ENCODE measurements at places on chromosomes 7 and 10. TPM values are rescaled to one million over a fixed set of nuclear protein-coding genes. Genes with fewer than 3 reads are reported as not detected.

Gene SEMA3C
- not detected for polyA plus RNA-seq

GRCh38 chr10:89646889-89647657 is 2.0 kb upstream of the PANK1 start:
- DNase-seq: no peak

- DNase-seq: no peak
Observed at GRCh38 chr10:31947144-31947926, 18.7 kb upstream of the ARHGAP12 start.

- DNase-seq: no peak
Observed at GRCh38 chr10:115861864-115862263, 411.1 kb downstream of the GFRA1 start.

DNA sequence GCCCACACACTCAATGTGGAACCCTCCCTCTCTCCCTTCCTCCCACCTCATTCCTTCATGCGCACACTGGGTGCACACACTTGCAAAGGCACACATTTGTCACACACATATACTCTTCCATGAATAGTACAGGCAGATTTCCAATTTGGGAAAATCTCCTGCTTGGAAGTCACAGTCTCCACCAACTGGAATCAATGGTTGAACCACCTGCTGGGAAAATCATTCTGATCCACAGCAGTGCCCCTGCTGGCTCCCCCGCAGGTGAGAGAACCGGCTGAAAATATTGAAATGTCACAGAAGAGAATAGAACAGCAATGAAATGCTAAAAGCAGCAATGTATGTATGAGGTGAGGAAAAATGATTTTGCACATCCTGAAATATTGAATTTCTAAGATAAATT is 232.7 kb downstream of the ADAM12 start:
- no peak for DNase-seq

DNA sequence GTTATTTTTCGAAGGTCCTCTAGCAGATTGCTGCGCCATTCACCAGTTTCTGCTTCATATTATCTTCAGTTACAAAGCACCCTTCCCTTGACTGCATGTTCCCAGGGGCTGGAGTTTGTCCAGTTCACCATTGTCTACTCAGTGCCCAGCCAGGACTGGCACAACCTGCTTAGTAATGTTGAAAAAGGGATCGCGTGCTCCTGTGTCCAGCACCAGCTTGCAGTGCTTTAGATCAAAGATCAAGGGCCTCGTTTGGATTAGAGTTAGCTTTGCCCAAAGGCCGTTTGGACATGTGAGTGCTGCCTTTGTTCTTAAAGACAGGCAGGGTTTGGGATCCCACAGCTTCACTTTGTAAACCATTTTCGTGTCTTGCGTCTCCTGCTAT is 867 bp downstream of the ATP6V0E2 start:
- no peak for DNase-seq

- no peak for DNase-seq
Observed at GRCh38 chr10:101613646-101614045, 25.5 kb downstream of the DPCD start.

All from naive thymus-derived CD4-positive, alpha-beta T cell (primary cell).